SHP77 treated with DMSO at 0.1 percent for 48 hours (cell line): ENCODE measurements at places on chromosomes 3 and 15.

DNA sequence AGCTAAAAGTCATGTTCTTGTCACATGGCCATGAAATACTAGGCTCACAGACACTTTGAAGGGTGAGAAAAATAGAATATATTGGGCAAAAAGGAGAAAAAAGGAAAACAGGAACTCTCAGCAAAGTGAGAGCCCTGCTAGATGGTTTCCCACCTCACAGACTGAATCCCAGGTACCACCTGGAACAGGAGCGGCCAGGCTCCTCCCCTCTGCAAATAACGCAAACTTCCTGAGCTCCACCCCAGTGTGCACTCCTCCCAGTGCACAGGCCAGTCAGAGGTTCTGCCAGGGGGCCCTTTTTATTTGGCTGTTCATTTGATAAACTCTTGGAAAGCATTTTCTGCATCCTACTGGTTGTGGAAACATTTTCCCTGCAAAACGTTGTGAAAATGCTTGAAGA is 780.4 kb downstream of the TBL1XR1 start:
- DNase-seq, result no peak

DNA sequence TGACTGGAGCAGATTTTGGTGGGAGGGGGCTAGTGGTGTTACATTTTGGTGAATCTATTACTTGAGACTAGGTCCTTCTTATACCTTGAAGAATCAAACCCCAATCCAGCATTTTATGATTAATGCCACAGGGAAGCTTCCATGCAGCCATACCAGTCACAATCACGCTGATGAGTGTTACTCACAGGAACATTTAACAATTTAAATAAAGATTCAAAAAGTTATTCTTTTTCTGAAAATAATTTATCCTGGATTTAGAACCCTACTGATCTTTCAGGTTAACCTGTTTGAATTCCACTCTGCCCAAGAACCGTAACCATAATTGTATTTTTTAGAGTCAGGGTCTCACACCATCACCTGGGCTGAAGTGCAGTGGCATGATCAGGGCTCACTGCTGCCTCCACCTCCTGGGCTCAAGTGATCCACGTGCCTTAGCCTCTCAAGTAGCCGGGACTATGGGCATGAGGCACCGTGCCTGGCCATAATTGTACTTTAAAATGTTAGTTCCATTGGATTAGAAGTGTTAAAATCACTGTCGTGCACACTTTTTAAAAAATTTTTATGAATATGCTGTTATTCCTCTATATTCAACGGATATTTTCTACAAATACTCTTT is 929 bp upstream of the MTMR10 start:
- DNase-seq, result no peak

DNA sequence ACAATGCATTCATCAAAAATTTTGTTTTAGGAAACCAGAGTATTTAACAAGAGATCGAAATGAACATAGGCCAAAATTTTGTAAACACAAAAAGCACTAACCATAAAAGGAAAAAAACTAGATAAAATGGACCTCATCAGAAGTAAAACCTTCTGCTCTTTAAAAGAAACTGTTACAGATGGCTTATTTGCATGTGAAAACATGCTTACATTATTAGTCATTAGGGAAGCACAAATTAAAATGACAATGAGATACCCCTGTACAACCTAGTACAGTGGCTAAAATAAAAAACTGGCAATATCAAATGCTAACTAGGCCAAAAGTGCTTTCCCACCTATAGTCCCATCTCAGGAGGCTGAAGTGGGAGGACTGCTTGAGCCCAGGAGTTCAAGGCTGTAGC is 19.3 kb downstream of the UBR1 start:
- DNase-seq, result no peak

DNA sequence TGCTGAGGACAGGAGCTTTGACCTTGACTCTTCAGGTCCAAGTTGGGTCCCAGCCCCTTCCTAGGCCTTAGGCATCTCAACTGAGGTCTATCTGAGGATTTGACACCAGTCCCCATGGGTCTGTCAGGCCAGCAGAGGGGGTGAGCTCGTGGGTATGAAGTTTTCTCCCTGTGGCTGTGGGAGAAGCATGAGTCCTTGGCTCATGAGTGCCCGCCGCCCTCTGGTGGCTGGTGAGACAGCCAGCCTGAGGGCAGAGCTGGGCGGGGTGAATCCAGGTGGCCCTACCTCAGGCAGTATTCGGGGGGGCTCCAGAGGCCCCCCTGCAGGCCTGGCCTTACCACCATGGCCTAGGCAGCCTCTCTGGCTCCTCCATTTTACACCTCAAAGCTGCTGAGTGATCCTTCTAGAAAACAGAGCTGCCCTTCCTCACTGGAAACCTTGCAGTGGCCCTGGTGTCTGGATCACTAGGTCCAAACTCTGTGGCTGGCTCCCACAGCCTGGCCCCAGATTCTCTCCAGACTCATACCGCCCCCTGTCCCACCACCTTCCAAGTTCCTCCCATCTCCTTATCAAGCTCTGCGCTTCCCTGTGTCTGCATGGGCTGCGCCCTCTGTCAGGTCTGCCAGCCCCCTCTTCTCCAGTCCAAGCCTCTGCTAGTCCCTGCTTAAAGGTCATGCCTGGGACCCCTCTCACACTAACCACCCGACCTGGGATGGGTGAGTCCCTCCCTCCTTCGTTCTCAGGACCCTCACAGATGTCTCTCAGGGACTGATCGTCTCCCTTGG is 16.1 kb downstream of the SH2D7 start:
- DNase-seq, result peak; percentile 34

DNA sequence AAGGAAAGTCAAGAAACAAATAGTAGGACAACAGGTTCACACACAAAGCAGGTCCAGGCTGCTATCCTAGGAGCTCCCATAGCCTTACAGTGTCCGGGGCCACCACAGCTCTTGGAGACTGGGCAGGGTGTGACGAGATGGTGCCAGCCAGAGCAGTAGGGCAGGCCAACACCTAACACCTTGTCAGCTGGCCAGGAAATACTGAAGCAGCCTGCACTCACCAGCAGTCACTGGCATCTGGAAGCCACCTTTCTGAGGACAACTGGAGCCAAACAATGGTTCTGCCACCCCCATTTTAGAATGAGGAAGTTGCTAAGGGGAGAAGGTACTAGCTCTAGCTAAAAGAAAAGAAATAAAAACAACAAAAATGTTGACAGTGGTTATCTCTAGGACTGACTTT is 47.2 kb downstream of the CCDC12 start:
- DNase-seq, result no peak

DNA sequence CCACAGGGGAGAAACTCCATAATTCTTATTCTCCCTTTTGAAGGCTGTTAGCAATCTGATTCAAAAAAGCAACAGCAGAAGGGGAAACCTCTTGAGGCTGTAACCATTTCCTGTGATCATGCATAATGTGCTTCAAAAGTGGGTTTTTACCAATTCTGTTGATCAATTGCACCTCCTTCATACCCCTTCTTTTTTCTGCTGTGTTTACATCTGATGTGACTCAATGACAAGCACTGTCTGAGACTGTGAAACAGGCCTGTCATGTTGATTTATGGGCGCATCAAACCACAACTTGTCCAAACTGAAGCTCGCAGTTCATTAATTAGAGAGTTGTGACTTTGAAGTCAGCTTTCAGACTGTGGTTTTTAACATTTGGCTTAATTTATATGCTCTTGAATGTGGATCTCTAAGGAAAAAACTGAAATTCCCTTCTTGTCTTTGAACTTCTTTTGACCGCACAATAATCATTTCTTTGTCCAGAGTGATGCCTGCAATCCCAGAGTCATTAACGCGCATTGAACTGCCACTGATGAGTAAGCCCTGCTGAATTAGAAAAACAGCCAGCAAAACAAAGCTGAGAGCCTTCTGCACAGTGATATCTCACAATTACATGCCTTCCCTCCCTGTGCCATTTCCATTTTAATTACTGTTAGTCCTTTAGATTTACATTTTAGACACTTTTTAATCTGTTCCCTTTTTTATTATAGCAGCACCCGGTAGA is 532.8 kb downstream of the FOXP1 start:
- DNase-seq, result no peak

DNA sequence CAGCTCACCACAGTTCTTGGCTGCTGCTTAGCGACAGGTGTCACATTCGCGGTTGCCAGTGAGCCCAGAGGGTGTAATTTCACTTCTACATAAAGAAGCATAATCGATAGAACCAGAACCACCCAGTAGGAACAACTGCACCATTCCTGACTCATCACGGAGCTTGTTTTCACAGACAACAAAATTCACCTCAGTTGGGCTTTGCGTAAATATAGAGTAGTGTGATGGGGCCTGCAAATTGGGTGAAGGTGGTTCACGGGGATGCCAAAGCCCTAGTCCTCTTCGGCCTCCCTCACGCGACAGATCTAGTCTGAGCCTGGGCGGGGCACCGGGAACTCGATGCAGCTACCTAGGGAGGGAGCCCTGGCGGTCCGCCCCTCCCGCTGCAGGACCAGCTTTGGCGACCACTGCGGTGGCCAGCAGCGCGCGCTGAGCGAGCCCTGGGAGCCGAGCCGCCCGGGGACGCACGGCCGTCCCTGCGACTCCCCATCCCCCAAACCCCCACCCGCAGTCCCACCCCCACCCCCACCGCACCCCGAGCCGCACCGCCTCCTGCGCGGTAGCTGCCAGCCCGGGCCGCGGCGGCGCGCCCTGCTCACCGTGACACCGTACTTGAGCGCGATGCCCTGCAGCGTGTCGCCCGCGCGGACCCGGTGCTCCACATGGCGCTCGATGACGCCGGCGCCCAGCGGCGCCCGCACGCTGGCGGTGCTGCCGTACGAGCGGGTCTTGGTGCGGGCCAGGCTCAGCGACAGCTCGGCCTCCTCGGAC is 519 bp downstream of the LYSMD2 start:
- DNase-seq, result no peak

GRCh38 chr3:53675022-53675697 is 171.1 kb downstream of the CHDH start:
- no peak for DNase-seq

DNA sequence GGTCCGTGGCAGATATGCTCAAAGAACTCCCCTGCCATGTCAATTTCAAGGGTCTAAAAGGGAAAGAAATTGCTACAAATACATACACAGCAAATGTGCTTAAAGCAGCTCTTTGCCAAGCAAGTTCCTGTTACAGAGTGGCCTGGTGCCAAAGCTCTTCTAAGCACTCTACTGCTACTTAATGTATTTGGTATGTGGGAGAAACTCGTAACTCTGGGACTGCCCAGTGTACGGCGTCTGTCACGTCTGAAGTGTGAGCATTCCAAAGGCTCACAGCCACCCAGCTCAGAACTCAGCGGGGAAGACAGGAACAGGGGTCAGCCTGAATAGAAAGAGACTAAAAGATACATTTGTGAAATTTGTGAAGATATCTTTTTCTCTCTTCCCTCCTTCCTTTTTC is 54.6 kb downstream of the RBMS3 start:
- no peak for DNase-seq

- DNase-seq, result no peak
These were observed 33.6 kb downstream of the PAQR9 start for GRCh38 chr3:142929890-142930289.

GRCh38 chr3:69542089-69542804 is 156.4 kb upstream of the FRMD4B start:
- no peak for DNase-seq

DNA sequence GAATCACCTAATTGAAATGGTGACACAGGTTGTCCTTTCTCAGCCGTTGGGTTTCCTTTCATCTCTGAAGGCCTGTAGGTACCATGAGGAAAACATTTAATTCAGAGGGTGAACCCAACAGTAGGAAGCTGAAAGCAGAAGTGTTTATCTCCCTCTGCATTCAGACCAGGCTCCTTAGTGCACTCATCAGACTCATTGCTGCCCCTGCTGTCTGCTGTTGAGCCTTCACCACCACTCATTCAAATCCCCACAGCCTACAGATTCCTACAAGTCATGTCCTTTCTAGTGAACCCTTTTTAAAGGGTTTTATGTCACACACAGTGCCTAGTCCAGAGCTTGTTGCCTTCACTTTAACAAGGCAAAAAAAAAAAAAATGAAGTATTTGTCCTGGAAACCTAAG is 13.4 kb downstream of the WDR48 start:
- DNase-seq, result no peak

- no peak for DNase-seq
These were observed 385.4 kb upstream of the SEMA6D start for GRCh38 chr15:47331829-47332393.

GRCh38 chr3:10876661-10877060 is 60.6 kb downstream of the SLC6A11 start:
- no peak for DNase-seq

- DNase-seq, result no peak
These were observed 21.5 kb downstream of the MAGEF1 start for GRCh38 chr3:184690192-184690883.

GRCh38 chr15:63504979-63505841 is 817 bp downstream of the USP3 start:
- no peak for DNase-seq

DNA sequence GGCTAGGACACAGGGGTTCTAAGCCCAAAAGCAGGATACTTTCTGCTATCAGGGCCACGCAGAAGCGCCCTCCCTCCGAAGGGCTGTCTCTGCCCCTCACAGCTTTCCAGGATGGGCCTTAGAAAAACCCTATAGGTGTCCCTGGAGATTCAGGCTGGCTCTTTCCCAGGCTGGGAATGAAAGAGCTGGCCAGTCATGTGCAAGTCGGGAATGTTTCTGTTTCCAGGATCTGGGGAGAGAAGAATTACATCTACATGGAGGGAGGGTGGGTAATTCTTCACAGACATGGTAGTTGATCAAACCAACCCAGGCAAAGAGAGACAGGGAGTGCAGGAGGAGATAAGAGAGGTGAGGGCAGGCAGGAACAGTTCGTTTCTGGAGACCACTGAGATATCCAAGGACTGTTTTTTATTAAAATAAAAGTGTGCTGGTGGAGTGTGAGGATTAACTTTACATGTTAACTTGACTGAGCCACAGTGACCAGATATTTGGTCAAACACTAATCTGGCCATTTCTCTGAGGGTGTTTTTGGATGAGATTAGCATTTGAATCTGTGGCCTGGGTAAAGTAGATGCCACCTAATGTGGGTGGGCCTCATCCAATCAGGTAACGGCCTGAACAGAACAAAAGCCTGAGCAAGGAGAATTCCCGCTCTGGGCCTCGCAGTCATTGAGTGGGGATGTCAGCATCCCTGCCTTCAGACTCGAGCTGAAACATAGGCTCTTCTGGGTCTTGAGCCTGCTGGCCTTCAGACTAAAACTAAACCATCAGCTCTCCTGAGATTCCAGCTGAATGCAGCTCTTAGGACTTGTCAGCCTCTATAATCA is 15.3 kb downstream of the NUP210 start:
- no peak for DNase-seq

DNA sequence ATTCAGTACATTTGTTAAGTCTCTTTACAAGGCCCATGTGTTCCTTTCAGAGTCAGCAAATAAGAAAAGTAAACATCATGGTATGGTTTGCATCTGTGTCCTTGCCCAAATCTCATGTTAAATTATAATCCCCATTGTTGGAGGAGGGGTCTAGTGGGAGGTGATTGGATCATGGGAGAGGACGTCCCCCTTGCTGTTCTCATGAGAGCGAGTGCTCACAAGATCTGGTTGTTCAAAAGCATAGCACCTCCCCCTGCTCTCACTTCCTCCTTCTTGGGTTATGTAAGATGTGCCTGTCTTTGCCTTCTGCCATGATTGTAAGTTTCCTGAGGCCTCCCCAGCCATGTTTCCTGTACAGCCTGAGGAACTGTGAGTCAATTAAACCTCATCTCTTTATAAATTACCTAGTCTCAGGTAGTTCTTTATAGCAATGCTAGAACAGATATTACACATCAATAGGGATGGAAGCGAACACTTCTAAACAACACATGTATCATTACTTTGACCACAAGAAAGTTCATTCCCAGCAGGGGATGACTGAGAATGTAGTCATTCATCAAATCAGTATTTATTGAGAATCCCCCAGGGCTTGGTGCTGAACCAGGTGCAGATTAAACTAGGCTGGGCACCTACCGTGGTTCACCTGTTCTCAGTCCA is 4.1 kb downstream of the EFCAB12 start:
- no peak for DNase-seq
